ENCODE measurements at places on chromosomes 5 and 9.

- no peak for DNase-seq
Measured at GRCh38 chr9:137477778-137478612, 18.9 kb upstream of the NSMF start.

DNA sequence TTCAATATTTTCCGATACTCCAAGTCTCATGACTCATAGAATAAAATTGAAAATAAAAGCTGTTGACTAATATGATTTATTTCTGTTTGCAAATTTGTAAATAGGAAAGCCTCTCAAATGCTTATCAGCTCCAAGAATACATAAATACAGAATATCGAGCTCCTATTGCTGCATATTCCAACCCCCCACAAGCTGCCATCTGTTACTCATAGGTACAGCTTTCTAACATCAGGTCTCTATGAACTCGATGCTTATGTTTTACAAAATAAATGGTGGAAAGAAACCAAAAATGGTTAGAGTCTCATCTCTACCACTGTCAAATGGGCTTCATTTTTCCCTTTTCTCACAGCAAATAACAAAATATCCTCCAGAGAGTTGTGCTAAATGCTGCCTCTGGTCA, 631.6 kb upstream of the CDH18 start:
- no peak for DNase-seq

DNA sequence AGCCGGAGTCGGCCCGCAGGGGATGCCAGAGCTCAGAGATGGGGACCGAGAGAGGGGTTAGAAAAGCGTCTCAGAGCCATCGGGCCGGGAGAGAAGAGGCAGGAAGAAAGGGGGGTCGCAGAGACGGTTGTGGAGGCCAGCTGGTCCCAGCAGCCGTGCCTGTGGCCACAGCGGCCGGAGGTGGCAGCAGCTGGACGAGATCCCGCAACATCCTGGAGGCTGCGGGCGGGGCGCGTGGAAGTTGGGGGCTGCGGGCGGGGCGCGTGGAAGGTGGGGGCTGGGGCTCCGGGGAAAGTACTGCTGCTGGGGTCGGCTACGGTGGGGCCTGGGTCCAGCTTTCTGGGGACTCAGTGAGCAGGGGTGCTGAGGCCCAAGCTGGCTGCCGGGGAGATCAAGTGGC, 34.4 kb upstream of the EGFL7 start:
- DNase-seq: no peak

DNA sequence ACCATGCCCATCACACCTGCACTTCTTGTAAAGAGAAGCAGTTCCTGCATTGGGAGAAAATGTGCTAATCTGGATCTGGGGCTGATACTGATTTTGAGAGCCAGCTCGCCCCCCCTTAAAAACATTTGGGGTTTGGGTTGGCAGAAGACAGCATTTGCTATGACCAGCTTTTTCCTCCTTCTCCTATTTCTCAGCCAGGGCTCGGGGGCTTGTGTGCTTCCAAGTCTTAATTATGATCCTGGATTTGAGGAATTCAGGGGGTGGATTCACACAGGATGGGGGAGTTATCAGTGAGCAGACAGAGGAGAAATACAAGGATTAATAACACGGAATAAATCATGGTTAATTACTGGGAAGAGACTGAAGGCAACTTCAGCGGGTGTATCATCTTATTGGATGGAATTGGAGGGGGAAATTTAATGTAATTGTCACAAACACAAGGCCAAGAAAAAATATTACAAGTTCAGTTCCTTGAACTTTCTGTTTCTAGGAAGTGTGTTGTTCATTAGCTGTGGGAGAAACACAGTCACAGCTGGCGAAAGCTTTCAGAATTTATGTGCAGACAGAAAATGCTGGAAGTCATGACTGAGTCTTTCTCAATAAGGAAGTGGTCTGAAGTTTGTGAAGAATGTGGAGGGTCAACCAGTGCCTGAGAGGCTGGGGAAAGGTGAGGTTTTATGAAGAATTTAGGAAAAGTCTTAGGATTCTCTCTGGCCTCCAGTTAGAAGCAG, 15.3 kb downstream of the C9orf152 start:
- DNase-seq: no peak

DNA sequence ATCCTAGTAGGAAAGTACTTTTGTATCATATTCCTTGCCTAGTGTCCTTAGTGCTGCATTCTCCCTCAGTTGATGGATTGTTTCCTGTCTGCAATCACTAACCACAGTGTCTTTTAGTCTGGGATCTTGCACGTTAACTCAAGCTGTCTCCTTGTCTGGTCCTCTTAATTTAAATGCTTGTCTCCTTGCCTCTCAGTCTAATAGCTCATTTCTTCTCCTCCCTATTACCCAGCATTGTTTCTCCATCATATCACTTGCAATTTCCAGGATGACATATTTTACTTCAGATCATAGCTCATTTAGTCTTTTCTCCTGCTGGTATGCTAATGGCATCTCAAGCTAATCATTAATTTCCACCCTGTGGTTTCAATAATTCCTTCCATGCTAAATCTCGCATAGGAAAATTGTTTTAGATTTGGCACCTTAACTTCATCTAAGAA, 2052.0 kb upstream of the C9orf72 start:
- no peak for DNase-seq

DNA sequence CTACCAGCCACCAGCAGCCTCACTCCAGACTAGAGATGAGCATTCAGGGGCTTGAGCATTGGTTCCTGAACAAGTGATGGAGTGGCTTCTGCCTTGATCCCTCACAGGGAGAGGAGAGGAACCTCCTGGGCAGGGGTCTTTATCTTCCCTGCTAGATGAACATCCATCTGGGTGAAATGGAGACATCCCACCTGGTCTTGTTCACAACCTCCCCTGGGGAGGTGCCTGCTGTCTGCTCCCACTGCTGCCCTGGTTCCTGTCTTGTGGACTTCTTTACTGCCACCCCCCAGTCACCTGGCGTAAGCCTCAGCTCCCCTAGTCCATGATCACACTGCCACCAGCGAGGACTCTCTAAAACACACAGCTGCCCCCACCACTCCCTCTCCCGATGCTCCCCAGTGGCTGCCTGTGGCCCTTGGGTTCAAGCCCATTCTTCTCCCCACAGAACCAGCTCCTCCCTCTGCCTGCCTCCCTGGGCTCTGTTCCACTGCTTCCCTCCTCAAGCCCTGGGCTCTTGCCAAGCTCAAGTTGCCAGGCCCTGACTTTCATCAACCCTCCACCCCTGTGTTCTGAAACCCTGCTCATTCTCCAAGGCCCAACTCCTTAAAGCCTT, 51.5 kb downstream of the COL15A1 start:
- no peak for DNase-seq

DNA sequence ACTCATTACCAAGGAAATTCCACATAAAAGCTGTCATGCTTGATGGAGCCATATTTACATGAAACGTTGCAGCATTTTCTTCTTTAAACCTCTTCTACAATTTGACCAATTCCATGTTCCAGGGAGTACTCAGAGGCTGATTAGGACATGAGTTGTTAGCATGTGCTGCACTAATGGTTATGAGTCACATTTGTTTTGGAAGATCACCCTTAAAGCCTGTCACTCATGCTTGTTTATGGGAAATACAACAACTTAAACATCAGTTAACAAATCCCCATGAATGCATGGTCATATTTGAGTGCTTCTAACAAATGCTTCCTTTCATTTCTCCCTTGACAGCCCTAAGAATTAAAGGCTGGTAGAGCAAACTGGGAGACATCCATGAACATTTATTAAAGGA, 156.1 kb downstream of the GHR start:
- DNase-seq: no peak
